ENCODE measurements at places on chromosomes 2 and 18. TPM values are rescaled to one million over a fixed set of nuclear protein-coding genes. Genes with fewer than 3 reads are reported as not detected.

The CCDC74A gene
- total RNA-seq = 40.2 TPM

The REL gene
- total RNA-seq = 81.1 TPM

The SUPT7L gene
- 33.0 TPM for total RNA-seq

The SKOR2 gene
- total RNA-seq = not detected

The GPR155 gene
- 1.9 TPM for total RNA-seq

The RBM45 gene
- 22.5 TPM for total RNA-seq

The TRIM43 gene
- not detected for total RNA-seq

The DLX2 gene
- total RNA-seq = not detected

The MAIP1 gene
- 29.8 TPM for total RNA-seq

The TNFAIP6 gene
- not detected for total RNA-seq

The ARHGEF33 gene
- not detected for total RNA-seq

The NAT8 gene
- not detected for total RNA-seq

The HTR2B gene
- not detected for total RNA-seq

The MC5R gene
- not detected for total RNA-seq

The SH3RF3 gene
- not detected for total RNA-seq

The IL1R2 gene
- not detected for total RNA-seq

The RIT2 gene
- not detected for total RNA-seq

The PLEKHA3 gene
- 19.2 TPM for total RNA-seq

The GPR35 gene
- total RNA-seq = 1.4 TPM

The GPR55 gene
- not detected for total RNA-seq

The SERPINB13 gene
- not detected for total RNA-seq

The SLC4A5 gene
- 7.0 TPM for total RNA-seq

The RBM44 gene
- 0.72 TPM for total RNA-seq

The ANKRD30B gene
- not detected for total RNA-seq

The CAPN14 gene
- total RNA-seq = 4.0 TPM
